ENCODE measurements at places on chromosomes 12 and 14.

- DNase-seq = no peak
Observed at GRCh38 chr12:38289396-38289795, 27.2 kb upstream of the ALG10B start.

DNA sequence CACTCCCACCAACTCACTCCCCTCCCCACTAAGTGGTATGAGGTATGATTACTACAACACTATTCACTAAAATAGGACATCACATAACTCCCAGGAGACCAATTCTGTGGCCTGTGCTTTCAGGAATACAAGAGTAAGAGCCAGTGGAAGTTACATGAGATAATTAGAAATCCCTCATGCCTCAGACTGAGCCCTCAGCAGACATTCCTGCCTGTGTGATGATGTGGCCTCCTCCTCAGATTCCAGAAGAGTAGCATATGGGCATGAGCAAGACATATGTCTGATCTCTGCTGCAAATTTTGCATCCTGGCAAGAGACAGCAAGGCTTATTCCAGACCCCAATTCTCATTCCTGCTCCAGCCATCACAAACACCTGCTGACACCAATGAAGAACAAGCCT lies 46.0 kb upstream of the BMP4 start:
- DNase-seq = no peak

DNA sequence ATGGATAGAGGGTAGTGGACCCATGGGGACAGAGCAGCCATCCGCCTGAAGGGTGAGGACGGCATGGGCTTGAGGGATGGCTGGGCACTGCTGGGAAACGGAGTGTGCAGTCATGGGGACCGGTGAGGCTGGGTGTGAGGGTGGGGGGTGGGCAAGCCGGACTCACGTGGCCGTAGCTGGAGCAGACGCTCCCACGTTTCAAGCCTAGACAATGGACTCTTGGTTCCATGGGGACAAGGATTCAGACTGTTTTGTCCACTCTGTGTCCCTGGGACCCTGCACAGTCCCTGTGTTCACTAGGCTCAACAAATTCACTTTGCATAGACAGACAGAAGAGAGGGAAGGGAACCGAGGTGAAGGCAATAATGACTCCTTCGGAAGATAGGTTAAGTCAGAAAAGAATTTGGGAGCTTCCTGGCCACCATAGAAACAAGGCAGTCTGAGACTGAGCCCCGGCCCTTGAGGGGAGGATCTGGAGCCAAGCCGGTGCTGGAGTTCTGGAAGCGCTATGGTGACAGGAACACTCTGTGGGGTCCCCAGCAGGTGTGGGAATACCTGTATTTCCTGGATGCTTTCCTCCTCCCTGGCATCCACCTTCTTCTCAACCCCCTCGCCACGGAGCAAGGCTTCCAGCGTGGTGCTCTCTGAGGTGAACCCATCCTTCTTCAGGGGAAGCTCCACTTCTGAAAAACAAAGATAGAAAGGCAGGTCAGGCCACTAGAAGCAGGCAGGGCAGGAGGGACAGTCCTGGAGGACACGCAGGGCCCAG lies 162.5 kb downstream of the DPF3 start:
- DNase-seq = no peak

DNA sequence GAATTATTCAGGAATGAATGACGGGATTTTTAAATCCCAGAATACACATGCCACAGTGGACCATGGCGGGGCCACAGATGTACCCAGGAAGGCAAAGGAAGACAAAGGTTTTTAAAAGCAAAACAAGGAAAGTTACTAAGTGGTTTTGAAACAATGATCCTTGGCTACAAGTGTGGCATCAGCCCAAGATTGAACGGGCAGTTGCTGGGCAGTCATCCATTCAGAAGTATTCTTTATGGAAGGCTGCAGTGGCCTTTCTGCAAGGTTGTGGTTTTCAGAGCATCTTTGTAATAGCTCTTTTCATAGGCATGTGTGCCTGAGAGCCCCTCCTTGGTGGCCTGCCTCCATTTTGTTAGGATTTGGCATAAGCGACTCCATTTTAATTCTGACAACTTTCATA lies 13.4 kb upstream of the IFI27 start:
- no peak for DNase-seq

DNA sequence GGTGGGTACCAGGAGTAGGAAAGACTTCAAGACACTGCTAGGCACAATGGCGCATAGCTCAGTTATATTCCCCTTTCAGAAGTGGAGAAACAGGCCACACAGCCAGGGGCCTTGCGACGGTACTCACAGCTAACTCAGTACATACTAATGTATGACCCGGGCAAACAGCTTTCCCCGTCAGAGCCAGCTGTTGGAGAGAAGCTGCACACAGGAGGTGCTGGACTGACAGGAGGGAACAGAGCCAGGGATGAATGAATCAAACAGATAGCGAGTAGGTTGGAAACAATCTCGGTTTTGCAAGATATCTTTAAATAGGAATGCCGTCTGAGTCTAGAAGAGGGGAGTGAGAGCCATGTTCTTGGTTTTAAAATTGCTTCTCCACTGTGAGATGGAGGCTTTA lies 45.5 kb downstream of the PRIMA1 start:
- DNase-seq = no peak

- DNase-seq = no peak
Observed at GRCh38 chr12:45102818-45103217, 51.9 kb upstream of the DBX2 start.

GRCh38 chr12:11891346-11891745 lies 179.4 kb upstream of the BCL2L14 start:
- no peak for DNase-seq

DNA sequence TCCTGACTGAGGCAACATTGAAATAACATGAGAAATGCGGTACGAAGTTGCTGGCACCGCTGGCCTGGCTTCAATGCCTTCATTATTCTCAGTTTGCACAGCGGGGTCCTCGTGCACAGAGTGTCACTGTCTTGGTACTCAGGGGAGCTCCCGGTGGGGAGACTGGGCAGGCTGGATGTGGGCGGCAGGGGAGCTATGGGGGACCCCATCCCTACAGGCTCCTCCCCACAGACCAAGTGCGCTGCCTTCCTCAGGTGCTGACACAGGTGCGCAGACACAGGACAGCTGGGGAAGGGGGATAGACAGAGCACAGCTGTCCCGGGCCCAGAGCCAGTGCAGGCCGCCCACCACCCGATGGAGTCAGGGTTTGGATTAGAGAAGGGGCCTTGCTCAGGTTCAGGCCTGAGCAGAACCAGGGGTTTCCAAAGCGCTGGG lies 270.1 kb downstream of the ADGRD1 start:
- DNase-seq = no peak
